HFFc6 (cell line): ENCODE measurements at places on chromosomes 16 and 17.

GRCh38 chr17:73342541-73343167 is 30.9 kb upstream of the CDC42EP4 start:
- DNase-seq: no peak

GRCh38 chr17:40561294-40561870 is 3.9 kb downstream of the CCR7 start:
- no peak for DNase-seq

GRCh38 chr17:7884581-7885366 is 3.8 kb upstream of the CHD3 start:
- no peak for DNase-seq

DNA sequence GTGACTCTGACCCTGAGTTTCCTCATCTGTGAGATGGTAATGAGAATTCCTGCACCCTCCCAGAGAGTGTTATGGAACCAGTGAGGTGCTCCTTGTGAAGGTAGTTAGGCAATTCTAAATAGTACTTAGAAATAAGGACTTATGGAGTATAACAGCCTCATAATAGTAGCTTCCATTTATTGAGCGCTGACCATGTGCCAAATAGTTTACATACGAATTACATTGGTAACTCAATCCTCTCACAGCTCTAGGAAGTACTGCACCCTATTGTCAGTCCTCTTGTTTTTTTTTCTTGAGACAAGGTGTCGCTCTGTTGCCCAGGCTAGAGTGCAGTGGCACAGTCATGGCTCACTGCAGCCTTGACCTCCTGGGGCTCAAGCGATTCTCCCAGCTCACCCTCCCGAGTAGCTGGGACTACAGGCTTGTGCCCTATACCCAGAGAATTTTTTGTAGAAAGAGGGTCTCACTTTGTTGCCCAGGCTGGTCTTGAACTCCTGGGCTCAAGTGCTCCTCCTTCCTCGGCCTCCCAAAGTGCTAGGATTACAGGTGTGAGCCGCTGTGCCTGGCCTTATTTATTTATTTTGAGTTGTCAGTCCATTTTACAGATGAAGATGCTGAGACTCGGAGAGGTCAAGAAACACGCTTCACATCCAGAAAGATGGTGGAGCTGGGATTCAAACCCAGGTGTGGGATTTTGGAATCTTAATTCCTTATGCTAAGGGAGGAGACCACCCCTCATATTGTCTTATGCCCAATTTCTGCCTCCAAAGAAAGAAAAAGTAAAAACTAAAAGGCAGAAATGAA is 2.9 kb downstream of the TNS4 start:
- no peak for DNase-seq

- no peak for DNase-seq
Observed at GRCh38 chr16:87790292-87791100, 24.7 kb upstream of the KLHDC4 start.

- DNase-seq: no peak
Observed at GRCh38 chr16:66714654-66715307, 18.2 kb upstream of the CMTM4 start.

- no peak for DNase-seq
Observed at GRCh38 chr17:67412032-67412431, 35.0 kb downstream of the PITPNC1 start.

GRCh38 chr17:67245694-67246402 is 852 bp upstream of the HELZ start:
- DNase-seq: no peak

- no peak for DNase-seq
Observed at GRCh38 chr17:76270770-76271668, 5.9 kb downstream of the UBALD2 start.

DNA sequence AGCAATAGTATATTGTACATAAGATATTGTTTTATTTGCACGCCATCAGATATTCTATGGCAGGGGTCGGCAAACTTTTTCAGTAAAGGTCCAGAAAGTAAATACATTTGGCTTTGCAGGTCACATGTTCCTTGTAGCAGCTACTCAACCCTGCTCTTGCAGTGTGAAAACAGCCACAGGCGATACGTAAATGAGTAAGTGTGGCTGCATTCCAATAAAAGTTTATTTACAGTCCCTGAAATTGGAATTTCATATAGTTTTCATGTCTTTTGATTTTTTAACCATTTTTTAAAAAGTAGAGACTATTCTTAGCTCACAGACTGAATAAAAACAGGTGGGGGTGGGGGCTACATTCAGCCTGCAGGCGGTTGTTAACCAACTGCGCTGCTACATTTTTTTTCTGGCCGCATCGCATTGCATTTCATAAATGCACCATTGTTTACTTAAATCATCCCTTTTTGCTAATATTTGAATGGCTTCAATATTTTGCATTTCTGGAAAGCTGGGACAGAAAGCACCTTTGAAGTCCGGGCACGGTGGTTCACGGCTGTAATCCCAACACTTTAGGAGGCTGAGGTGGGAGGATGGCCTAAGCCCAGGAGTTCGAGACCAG is 50.5 kb upstream of the HAPSTR1 start:
- DNase-seq: no peak

- DNase-seq: no peak
Observed at GRCh38 chr17:59362811-59363205, 31.4 kb downstream of the YPEL2 start.

DNA sequence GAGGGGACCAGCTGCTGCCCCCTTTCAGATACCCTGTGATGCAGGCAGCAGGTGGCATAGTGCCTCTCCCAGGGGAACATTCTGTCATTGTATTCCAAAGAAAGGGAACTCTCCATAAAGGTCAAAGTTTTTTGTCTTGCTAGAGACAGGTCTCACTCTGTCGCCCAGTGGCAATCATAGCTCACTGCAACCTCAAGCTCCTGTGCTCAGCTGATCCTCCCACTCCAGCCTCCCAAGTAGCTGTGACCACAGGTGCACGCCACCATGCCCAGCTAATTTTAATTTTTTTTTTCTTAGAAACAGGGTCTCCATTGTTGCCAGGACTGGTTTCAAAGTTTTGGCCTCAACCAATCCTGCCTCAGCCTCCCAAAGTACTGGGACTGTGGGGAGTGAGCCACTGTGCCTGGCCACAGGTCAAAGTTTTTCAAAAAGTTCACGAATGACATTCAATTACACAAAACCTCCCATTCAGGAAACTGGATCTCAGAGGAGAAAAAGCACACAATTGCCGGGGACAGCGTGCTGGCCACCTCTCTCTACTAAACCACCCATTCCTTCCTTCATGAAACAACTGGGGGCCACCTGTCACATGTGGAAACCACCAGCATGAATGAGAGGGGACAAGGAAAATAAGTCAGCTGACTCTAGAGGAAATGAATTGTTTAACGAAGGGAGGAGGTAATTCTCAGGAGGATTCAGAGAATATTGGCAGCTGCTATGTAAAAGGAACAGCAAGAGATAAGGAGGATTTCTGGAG is 80.0 kb downstream of the MARCHF10 start:
- DNase-seq: no peak

DNA sequence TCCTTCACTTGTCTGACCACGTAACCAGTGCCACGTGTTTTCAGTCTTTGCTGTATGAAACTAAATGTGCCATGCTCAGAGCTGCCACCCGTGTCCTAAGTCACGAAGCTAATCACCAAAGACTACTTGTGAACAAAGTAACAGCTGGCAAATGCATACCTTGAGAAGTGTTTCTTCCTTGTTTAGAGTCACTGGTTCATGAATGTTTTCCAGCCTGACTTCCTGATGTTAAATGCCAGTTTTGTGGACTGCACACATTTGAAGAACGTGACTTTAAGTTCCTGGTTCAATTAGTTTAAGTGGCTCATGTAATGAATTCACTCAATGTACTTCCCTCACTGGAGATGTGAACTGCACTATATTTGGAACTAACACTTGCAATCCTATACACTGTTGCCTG is 19.9 kb upstream of the KPNB1 start:
- no peak for DNase-seq

GRCh38 chr16:27960619-27961295 is 102.8 kb downstream of the GSG1L start:
- DNase-seq: no peak

DNA sequence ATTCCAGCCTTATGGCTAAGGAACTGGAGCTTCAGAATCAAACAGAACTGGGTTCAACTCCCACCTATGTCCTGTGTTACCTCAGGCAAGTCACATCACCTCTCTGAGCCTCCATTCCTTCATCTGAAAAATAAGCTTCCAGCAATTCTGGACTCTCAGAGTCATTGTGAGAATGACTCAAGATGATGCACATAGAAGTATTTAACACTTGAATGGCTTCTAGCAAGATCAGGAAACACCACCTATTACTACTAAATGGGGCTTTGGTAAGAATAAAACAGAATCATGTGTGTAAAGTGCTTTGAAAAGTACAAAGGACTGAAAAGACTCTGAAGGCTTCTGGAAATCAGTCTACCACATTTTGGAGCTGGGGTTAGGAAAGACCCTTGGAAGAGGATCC is 30.8 kb upstream of the CALB2 start:
- DNase-seq: no peak

GRCh38 chr17:41775394-41776226 is 10.9 kb downstream of the JUP start:
- no peak for DNase-seq

DNA sequence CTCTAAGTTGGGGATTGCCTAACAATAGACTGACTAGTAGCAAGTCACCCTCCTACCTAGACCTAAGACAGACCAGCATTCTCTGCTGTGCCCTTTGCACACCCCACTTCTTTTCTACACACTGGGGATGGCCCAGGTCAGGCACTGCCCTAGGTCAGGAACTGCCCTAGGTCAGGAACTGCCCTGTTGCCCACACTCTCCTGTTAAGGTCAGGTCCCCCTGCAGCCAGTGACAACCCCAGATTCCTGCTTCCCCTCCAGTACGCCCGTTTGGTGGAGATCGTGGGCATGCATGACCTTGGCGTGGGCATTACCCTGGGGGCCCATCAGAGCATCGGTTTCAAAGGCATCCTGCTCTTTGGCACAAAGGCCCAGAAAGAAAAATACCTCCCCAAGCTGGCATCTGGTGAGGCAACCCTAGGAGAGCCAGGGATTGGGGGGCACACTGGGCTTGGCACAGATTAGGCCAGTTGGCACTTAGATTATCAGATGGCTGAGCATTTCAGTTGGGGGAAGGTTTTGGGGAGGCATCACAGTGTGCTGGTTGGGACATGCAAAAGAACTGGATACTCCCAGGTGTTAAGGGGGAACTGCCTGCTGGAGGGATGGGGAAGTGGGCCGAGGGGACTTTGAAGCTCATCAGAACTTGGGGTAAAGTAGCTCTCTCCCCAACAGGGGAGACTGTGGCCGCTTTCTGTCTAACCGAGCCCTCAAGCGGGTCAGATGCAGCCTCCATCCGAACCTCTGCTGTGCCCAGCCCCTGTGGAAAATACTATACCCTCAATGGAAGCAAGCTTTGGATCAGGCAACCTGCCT is 1.7 kb downstream of the ACADVL start:
- DNase-seq: no peak

DNA sequence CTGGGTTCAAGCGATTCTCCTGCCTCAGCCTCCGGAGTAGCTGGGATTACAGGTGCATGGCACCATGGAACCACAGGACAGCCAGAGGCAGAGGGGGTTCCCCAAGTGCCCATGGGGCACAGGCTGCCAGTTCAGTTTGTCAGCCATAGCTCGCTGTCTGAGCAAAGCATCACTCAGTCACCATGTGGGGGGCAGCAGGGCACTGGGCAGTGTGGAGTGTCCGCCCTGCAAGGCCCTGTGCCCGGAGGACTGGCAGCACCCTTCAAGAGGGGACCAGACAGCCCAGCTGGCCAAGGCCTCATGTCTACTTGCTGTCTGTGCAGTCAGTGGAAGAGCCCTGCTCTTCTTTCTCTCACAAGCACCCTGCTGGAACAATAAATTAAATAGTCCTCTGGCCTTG is 6.4 kb downstream of the ALYREF start:
- DNase-seq: no peak

- no peak for DNase-seq
Observed at GRCh38 chr16:15849209-15849981, 7.4 kb downstream of the MYH11 start.

DNA sequence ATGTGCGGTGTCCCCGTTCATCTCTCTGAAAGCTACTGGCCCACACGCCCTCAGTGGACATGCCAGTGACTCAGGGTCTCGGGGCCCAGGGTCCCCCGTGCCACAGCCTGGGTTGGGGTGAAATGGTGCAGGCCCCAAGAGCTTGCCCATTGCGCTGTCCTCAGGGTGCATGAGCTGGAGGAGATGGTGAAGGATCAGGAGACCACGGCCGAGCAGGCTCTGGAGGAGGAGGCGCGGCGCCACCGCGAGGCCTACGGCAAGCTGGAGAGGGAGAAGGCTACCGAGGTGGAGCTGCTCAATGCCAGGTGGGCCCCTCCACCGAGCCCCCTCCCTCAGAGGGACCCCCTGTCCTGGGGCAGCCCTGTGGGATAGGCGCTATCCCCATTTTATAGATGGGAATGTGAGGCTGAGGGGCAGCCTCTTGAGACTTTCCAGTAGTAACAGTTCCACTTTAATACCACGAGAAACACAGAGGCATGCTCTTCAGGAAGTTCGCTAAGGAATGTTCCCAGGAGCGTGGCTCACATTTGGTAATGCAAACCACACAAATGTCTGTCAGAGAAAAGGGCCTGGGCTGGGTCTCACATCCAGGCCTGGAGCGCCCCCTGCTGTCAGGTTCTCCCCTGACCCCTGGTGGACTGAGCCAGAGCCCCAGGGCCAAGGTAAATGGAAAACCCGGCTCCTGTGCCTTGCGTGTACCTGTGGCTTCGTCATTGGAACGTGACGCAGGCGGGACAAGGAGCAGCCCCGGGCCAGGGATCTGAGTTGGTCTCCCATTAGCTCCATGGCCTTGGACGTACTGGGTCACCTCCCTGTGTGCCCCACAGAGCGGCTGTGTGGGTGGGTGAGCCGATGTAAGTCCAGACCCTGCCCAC is 133.7 kb downstream of the RAB11FIP4 start:
- peak; percentile 90 for DNase-seq

DNA sequence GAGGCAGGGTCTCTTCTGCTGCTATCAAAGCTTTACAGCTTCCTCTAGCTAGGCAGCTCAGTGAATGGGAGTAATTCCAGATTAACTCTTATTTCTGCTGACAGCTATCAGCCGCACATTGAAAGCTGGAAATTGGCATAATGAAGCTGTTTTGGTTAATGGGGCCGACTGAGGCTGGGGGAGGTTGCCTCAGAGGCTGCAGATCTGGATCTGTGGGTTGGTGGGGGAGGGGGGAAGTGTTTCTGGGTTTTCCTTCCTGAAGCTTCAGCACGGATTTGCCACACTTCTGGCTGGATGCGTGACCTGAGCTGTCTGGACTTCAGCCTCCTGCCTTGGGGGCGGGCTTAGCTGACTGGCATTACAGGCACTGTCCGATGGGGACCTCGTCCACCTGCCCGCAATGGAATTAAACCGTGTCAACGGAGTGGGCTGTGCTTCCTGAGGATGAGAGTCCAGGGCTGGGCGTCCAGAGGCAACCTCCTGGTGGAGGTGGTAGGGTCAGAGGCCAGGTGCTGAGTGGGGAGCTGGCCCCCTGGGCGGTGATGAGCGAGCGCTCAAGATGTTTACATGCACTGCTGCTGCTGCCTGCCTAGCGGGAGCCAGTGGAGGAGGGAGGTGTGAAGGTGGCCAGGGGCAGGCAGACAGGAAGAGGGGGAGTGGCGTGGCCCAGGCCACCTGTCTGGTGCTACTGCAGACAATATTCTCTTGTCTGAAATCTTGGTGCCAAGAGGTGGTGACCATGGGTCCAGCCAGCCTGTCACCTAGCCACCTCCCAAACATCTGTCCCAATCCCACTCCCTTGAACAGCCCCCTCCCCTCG is 6.7 kb upstream of the ABCC3 start:
- no peak for DNase-seq

- no peak for DNase-seq
Observed at GRCh38 chr17:6867849-6868248, 36.3 kb upstream of the TEKT1 start.
